ENCODE measurements at places on chromosomes 1 and 21.
A peak's percentile ranks its signal among the peaks of the same experiment; 100 is the strongest.

DNA sequence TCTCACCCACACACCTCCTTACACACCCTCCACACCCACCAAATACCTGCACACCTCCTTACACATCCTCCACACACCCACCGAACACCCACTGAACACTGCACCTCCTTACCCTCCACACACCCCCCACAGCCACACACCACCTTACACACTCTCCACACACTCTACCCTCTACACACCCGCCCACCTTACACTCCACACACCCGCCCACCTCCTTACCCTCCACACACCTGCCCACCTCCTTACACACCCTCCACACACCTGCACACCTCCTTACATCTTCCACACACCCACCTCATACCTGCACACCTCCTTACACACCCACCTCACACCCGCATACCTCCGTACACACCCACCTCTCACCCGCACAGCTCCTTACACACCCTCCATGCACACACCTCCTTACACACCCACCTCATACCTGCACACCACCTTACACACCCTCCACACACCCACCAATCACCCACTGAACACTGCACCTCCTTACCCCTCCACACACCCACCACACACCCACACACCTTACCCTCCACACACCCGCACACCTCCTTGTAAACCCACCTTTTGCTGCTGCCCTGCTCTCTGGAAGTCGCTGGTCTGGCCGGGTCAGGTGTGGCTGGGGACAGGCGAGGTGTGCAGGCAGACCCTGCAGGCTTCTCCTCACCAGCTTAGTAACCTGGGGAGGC, 38.5 kb downstream of the COQ8A start:
- DNase-seq = no peak

GRCh38 chr1:233485809-233486398, 128.0 kb upstream of the KCNK1 start:
- no peak for DNase-seq

GRCh38 chr1:19764848-19765247, 34.9 kb downstream of the TMCO4 start:
- no peak for DNase-seq

GRCh38 chr1:180268556-180269075, 38.6 kb downstream of the LHX4 start:
- DNase-seq = no peak

DNA sequence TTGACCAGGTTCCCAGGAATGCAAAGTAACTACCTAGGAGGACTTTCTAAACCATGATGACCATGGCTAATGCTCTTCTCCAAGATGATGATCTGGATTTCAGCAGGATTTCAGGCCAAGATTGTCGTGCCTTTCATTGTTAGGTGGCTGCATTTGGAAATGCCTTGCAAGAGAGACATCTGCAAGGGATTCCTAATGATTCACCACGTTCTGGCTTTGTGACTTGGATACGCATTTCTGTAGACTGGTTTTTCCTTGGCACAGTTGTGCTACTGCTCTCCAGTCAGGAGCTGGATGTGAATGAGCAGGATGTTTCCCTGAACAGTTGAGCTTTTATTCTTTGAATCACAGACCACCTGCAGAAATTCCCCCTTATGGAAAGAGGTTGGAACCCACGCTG, 212.4 kb downstream of the BACH1 start:
- DNase-seq = no peak

DNA sequence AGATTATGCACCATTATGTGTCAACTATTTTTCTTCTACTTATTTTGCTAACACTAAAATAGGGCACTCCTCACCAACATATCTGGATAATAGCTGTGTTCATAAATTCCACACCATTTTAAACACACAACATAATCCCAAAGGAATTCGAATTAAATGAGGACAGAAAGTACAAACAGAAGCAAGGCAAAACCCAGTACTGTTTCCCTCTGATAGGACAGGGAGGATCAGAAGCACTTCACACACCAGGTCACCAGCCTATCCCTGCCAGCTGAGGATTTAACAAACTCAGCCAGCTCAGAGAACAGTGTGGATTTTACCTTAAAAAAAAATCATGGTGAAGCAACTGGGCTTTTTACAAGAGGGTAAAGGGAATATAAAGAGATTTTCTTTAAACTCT, 20.0 kb downstream of the CRYZ start:
- no peak for DNase-seq

DNA sequence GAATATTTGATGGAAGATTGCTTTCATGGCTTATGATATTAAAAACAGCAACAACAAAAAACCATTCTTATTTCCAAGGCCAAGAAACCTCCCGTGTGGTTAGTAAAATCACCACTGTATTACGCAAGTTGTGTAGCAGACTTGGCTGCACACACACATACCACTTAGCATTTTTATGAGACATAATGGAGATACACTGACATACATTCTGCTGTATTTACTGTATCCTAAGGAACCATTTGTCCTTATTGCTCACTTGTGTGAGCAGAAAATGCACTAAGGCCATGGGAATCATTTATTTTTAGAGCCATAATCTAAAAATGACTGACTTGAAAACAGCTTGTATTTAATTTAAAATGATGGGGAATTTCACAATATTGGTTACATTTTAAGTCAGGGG, 584 bp upstream of the C1orf141 start:
- DNase-seq = no peak

- no peak for DNase-seq
Measured at GRCh38 chr1:63827411-63828321, 53.8 kb downstream of the ROR1 start.

- DNase-seq = no peak
Measured at GRCh38 chr1:153774026-153774595, 1.1 kb upstream of the SLC27A3 start.

GRCh38 chr1:169690489-169690888, 20.9 kb downstream of the SELL start:
- DNase-seq = no peak

- no peak for DNase-seq
Measured at GRCh38 chr1:25912076-25912831, 6.0 kb upstream of the STMN1 start.

- no peak for DNase-seq
Measured at GRCh38 chr1:227317011-227317451, 1.3 kb downstream of the CDC42BPA start.

DNA sequence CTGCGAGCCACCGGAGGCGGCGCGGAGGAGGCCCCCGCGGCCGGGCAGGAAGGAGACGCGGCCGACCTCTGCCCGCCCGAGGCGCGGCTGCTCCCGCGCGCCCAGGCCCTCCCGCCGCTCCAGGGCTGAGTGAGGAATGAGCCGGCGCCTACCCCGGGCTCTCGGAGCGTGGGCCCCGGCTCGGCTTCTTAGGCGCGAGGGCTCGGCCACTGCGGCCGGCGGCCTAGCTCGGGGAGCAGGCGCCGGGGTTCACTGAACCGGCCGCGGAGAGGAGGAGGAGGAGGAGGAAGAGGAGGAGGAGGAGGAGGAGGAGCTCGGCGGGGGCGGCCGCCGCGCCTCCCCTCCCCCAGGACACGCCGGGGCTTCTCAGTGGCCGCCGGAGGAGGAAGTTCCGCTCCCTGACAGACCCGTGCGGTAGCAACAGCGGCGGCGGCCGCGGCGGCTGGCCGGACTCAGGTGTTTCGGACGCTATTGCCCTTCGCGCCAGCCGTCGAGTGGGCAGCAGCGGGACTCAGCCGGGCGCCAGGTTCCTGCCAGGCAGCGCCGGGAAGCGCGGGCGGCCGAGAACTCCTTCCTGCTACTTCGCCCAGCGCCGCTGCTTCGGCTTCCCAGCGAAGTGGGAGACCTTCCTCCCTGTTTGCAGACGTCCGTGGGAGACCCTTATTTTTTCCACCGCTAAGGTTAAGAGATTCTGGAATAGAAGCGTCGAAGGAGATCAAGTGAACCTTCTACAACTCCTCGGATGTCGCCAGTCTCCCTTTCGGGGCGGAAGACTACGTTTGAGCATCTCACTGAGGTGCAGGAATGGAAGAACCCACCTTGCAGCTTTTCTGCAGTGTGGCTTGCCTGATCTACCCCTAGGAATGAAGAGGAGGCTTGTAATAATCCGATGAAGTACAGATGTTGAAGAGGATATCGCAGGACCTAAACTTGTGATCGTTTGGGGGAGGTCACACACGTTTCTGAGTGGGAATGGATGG, at the start of gene MAN1A2:
Gene MAN1A2, plus strand, starts transcription at position 404 of the 980 bp plus-strand sequence. CDS start 735 bp downstream, outside the sequence.
- peak; percentile 75 for DNase-seq

GRCh38 chr21:21097466-21097865, 99.3 kb downstream of the NCAM2 start:
- no peak for DNase-seq

DNA sequence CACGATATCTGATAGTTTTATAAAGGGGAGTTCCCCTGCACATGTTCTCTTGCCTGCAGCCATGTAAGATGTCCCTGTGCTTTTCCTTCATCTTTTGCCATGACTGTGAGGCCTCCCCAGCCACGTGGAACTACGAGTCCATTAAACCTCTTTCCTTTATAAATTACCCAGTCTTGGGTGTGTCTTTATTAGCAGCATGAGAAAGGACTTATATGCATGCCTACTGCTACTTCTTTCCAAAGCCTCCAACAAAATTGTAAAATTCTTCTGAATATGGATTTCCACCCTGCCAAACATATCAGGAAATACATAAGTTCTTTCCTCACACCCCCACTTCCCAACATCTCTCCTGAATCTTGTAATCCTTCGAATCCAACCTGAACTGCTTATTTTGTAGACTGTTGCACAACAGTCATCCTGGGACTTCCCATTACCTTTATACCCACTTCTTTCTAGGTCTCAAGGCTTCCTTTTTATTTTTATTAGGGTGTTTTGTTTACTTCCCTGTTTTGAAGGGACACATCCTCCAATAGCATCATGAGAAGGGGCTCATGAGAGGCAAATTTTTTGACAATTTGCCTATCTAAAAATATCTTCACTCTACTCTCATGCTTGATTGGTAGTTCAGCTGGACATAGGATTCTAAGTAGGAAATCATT, 67.5 kb upstream of the MUTYH start:
- DNase-seq = no peak

GRCh38 chr1:236247286-236247685, 34.5 kb downstream of the ERO1B start:
- no peak for DNase-seq

DNA sequence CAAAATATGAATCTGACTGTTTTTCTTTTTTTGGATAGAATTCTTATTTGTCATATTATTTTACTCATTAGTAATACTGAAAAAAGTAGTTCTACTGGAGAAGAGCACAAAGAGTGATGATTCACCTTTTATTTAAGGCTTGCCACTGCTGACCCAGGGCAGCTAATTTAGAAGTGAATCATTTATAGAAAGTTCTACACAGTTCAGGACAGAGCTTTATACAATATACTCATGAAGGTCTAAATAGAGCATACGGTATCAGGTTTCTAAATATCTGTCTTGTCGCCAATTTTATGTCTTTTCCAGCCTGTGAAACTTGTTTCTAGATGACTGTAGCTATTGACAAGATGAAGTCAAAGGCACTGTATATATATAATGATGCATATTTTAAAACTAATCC, 25.0 kb downstream of the GIPC2 start:
- DNase-seq = peak; percentile 14

GRCh38 chr1:27102707-27103468, 52.0 kb downstream of the SLC9A1 start:
- DNase-seq = peak; percentile 61

DNA sequence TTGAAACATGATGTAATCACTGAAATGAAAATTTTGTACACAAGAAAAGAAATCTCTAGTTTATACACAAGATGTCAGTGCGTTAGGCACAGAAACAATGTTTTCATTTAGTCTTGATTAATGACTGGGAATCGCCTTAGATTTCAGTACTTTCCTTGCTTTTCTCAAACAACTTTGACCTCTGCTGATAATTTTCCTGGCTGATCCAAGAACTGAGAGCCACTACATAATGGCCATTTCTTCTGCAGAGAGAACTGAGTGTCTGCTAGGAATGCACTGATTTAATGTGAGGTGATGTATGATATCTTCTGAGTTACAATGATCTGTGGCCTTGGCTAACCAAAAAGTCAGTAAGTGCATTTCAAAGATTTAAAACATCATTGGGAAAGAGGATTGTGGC, 308.1 kb downstream of the CTH start:
- no peak for DNase-seq

GRCh38 chr1:167997037-167997575, 60.2 kb upstream of the MPC2 start:
- DNase-seq = no peak

DNA sequence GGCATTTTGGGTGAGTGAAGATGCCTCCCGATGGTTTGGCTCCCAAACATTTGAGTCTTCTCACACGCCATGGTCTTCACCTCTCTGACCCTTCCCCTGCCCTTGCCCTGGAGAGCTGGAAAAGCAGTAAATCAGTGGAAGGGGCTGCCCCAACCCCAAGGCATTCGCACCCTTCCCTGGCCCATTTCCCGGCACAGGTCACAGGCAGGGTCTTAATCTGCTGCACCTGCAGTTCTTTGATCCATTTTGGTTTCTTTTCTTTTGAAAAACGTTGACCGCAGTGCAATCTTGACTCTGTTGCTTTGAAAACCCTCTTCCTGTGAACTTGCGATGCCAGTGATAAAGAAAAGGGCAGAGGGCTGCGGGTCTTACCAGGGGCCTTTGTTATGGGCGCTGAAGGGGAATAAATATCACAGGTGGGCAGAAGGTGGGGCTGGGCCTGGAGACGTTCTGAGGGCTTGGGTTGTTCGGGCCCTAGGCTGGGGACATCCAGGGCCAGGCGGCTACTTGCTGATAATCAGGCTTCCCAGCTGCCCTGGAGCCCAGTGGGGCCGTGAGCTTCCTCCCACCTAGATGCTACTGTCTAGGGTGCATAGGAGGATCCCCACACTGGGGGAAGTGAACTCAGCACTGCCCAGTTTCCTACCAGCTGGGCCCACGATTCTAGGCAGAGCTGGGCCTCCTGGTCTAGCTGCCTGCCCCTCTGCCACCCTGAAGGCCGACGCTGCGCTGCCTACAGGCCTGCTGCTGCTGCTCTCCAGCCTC, 38.6 kb upstream of the EPS8L3 start:
- peak; percentile 77 for DNase-seq

DNA sequence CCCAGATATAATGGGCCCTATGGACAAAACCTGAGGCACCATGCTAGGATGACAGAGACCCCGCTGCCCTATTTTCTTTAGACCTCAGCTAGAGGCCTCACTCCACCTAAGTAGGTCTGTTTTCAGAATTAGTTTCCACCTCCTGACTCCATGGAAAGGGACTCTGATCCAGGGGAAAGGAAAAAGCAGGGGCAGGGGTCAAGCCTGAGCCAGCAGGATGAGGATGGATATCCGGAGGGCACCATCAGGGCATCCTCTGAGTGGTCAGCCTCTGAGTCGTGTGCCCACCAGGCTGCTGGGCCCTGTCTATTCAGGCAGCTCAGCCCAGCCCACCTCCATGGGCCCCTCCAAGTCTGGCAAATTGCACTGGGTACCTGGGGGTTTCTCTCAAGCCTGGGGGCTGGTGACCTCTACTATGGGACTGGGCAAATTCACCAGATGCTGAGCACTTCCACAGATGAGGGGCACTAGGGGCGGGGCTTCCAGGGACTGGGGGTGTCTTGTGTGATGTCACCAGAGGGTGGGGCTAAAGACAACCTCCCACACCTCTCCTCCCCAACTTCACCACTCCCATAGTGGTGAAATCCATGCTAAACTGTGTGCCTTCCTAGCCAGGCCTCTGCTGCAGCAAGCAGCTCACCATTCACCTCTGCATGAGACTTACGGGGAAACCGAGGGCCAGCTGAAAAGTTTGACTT, 5.5 kb downstream of the PAQR7 start:
- no peak for DNase-seq

- DNase-seq = no peak
Measured at GRCh38 chr1:54228638-54229079, 28.7 kb downstream of the MRPL37 start.

- DNase-seq = no peak
Measured at GRCh38 chr1:1157033-1157365, 16.7 kb upstream of the TTLL10 start.

- DNase-seq = no peak
Measured at GRCh38 chr1:99642053-99642452, 3.9 kb upstream of the PALMD start.

- no peak for DNase-seq
Measured at GRCh38 chr1:111214074-111214801, 13.3 kb upstream of the CHI3L2 start.
